Activated CD4-positive, CD25-positive, alpha-beta regulatory T cell treated with anti-CD3 and anti-CD28 coated beads, Interleukin-2, amount 50 U/mL, for 72 hours (primary cell): ENCODE measurements at places on chromosomes 1 and 21.

GRCh38 chr1:4060850-4061249 is 160.8 kb upstream of the C1orf174 start:
- DNase-seq = no peak

- no peak for DNase-seq
Measured at GRCh38 chr1:30478283-30478682, 245.1 kb downstream of the MATN1 start.

DNA sequence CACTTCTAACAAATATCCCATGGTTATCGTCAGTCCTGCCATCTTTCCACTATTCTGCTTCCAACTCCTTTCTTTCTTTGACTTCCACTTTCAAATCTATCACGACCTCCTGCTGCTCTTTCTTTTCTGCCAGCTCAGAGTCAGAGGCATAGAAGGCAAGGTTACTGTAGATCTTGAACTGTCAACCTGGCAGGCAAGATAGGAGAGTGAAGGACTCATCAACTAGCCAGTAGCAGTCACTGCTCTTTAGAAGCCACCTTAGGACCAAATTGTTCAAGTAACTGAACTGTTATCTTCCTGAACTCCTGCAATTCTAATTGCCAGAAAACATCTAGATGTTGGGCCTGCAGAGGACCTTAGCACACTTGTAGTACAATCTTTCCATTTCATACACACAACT is 13.1 kb upstream of the FCER1A start:
- no peak for DNase-seq

DNA sequence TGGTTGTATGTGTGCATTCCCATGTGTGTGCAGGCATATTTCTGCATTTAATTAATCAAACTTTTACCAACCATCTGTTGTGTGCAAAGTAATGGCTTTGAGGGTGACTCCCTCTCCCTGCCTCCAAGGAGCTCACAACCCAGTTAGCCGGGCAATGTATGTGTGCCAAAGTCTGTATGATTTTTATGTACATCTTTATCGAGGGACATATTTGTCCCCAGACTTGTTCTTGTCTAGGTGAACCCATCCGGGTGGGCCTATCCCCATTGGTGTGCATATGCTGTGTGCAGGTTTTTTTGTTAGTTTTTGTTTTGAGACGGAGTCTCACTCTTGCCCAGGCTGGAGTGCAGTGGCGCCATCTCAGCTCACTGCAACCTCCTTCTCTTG is 1.8 kb downstream of the SYTL1 start:
- DNase-seq = no peak

DNA sequence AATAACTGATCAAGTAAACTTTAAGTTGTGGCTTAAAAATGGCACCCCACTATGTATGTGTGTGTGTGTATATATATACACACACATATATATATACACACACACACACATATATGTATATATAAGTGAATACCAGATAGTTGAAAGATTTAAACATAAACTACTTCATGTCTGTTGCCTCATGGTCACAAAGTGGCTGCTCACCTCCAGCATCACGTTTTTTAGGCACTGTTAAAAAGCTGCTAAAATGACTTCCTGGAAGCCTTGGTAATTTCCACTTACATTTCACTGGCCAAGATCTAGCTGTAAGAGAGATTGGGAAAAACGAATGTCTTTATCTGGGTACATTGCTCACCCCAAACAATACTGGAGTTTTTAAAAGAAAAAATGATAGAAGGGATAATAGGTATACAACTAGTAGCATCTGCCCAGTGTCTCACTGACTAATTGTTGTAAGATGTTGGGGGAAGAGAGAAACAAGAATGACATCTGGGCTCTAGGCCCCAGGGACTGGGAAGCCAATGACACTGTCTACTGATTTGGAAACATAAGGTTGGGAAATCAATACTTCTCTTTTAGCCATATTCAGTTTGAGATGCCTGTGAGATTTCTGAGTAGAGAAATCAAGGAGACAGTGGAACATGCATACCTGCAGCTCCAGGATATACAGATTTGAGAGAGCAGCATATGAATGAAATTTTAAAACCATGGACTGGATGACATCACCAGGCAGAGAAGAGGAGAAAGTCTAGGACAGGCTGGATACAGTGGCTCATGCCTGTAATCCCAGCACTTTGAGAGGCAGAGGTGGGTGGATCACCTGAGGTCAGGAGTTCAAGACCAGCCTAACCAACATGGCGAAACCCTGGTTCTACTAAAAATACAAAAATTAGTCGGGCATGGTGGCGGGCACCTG is 42.8 kb downstream of the CLDN14 start:
- DNase-seq = no peak

GRCh38 chr1:46535063-46535462 is 16.4 kb downstream of the KNCN start:
- DNase-seq = no peak

GRCh38 chr1:156841295-156841855 is 17.5 kb downstream of the INSRR start:
- no peak for DNase-seq

DNA sequence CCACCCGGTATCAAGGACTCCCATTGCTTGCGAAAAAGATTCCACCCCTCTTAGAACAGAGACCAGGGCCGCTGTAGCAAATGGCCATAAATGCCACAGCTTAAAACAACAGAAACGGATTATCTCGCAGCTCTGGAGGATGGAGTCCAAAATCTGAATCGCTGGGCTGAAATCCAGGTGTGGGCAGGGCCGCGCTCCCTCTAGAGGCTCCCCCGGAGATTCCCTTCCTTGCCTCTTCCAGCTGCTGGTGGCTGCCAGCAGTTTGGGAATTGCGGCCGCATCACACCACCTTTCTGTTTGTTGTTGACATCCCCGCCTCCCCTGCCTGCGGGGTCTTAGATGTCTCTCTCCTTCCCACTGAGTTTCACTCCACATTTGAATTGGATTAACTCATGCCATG is 15.6 kb downstream of the PDE9A start:
- no peak for DNase-seq

DNA sequence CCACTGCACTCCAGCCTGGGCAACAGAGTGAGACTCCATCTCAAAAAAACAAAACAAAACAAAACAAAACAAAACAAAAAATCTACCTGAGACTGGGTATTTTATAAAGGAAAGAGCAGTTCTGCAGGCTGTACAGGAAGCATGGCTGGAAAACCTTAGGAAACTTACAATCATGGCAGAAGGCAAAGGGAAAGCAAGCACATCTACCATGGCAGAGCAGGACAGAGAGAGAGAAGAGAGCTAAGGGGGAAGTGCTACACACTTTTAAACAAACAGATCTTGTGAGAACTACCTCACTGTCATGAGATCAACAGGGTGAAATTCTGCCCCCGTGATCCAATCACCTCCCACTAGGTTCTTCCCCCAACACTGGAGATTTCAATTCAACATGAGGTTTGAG is 198.3 kb upstream of the SAMSN1 start:
- no peak for DNase-seq

- no peak for DNase-seq
Measured at GRCh38 chr1:43505077-43505780, 25.5 kb upstream of the PTPRF start.

GRCh38 chr1:20484519-20485462 is 1.2 kb downstream of the CAMK2N1 start:
- DNase-seq = no peak

DNA sequence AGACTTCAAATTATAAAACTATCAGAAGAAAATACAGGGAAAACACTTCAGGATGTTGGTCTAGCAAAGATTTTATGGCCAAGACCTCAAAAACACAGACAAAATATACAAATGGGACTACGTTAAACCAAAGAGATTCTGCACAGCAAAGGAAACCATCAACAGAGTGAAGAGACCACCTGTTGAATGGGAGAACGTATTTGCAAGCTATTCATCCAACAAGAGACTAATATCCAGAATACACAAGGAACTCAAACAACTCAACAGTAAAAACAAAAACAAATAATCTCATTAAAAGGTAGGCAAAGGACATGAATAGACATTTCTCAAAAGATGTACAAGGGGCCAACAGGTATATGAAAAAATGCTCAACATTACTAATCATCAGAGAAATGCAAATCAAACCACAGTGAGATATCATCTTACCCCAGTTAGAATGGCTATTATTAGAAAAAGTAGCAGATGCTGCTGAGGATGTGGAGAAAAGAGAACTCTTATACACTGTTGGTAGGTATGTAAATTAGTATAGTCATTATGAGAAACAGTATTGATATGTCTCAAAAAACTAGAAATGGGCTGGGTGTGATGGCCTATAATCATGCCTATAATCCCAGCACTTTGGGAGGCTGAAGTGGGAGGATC is 112.6 kb downstream of the LRIG2 start:
- DNase-seq = no peak

DNA sequence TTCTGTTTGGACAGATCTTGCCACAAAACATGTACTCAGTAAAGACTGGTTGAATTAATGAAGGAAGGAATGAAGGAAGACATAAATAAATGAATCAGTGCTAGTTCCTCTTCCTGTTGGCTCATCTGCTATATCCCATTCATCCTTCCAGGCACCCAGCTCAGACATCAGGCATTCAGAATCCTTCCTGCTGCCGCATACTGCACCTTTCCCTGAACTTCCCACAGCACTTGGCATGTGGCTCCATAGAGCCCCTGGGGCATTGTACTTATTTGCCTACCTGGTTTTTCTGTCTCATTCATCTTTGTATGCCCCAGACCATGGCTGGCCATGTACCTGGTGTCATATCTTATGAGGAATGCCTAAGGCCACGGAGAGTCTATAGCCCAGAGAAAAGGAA is 34.4 kb upstream of the ZNF648 start:
- no peak for DNase-seq

DNA sequence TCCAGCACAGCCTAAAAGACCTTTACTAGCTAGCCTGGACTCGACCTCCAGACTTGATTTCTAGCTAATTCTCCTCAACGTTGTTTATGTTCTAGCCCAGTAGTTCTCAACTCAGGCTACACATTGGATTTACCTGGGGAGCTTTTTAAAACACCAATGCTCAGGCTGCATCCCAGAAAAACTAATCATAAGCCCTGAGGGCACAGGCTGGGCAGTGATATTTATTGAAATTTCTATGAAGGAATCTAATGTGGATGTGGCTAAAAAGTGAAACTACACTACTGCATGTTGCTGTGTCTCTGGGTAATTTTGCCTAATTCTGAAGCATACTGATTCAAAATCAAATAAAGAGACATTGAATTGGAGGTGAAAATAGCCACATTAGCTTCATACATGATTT is 479.4 kb downstream of the KCNT2 start:
- DNase-seq = no peak

GRCh38 chr1:188140958-188141357 is 1312.2 kb downstream of the PLA2G4A start:
- no peak for DNase-seq

DNA sequence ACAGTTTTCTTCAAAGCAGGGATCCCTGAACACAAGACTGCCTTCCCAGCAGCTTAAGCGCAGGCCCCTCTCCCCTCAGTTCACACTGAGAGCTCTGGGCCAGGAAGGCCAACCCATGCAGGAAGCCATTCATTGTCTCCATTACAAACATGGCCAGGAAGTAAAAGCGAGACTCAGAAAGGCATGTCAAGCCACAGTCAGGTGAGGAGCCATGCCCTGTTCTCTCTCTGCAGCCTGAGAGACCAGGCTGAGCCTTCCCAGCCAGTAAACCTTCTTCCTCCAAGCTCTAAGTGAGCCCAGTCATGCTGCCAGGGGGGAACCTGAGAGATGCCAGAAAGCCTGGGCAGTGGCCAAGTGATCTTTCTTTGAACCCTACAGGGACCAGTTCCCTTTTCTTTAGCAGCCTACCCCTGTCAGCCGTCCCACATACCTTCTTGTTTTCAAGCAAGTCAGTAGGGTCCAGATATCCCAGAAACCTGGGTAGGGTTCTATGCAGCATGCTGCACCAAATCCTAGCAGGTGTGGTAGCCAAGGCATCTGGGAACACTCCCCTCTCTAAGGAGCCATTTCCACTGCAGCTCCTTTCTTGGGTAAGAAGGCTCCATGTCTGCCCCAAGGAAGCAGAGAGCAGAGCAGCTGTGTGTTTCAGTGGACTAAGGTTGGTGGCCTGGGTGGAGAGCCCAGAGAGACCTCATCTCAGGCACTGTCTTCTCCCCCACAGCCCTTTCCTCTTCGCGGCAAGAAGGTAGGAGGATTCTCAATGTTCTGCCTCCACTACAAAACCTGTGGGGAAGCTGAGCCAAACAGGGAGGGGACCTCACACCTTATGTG is 977 bp downstream of the TRAF3IP3 start:
- no peak for DNase-seq

- no peak for DNase-seq
Measured at GRCh38 chr1:153610811-153611301, 2.1 kb downstream of the S100A16 start.
